ENCODE measurements at places on chromosomes 1 and 21.

DNA sequence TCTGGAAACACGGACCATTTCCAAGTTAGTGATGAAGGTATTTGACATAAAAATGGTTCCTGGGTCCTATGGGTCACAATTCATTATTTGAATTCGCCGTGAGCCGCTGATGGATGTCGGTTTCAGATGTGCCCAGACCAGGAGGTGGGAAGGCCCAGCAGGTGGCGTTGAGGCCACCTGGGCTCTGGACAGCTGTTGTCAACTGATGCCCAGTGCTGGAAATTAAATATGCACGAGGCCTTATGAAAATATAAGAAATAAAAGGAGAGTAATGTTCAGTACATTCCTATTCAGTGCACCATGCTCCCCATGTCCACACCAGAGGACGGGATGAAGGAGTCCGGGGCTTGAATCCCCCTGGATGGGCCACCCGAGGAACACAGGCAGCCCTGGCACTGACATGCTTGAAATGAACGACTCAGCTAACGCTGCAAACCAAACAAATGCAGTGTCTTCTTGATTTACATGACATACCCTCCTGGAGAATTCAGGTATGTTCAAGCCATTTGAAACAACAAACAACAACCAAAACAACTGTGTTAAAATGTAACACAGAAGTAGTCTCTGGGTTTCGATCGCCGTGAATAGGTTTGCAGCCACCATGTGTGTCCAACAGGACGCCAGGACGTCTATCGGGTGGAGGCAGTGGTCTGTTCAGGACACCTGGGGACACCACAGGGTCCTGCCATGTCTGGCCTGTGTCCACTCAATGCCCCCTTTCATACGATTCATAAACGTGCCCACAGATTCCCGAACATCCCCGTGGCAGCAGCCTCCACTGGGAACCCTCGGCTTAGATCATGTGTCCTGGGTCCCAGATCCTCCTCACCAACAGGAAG lies 6.1 kb downstream of the TFF3 start:
- no peak for DNase-seq

- no peak for DNase-seq
Observed at GRCh38 chr1:89489047-89489729, 35.4 kb upstream of the LRRC8B start.

DNA sequence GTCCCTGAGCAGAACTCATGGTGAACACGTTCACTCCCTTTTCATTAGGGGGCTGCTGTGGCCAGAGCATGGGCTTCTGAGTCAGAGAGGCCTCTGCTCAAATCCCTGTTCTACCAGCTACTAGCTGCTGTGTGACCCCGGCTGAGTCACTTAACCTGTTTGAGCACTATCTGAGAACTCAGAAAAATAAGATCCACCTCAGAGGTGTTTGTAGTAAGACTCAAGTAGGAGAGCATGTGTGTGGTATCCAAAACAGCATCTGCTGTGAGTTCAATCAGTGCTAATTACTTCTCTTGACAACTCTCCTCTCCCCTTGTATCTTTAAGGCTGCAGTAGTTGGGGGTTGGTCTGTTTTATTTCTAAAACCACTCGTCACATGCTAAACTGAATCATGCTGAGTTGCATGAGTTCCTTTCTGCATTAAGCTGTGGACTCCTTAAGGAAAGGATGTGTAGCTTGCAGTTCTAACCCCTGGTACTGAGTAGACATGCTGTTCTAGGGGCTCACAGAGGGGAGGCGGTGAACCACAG lies 39.7 kb upstream of the JUN start:
- no peak for DNase-seq

DNA sequence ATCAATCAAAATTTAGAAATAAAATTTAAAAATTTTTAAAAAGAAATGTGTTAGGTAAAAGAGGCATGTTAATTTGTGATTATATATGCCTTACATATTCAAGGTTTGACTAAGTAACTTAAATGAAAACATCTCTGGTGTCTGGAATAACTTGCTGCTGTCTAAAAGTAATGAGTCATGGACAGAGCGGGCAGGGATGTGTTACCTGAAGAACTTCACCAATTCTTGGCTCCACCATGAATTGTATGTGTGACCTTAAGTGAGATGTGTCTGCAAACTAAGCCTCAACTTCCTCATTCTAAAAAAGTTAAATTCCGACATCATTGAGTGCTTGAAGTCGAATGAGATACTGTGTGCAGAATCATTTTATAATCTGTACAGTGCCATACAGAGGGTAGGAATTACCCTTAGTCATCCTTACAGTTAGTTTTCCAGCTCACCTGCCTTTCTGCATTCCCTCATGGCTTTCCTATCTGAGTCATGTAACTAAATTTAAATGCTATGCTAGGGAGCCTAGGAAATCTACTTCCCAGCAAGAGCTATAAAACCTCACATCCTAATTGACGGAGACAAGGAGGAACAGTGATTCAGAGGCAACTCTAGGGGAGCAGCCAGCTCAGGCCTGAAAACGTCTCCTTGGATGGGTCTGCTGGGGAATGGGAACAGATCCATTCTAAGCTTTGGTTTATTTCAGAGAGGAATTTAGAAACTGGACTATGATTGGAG lies 100.7 kb upstream of the TSPAN2 start:
- no peak for DNase-seq

- DNase-seq: no peak
Observed at GRCh38 chr1:53330819-53331218, 2.9 kb upstream of the LRP8 start.

- DNase-seq: no peak
Observed at GRCh38 chr1:32972814-32973428, 8.3 kb upstream of the RNF19B start.

GRCh38 chr1:32350785-32351398 lies 11.4 kb downstream of the FAM229A start:
- peak; percentile 59 for DNase-seq

GRCh38 chr21:39071623-39072214 lies 111.5 kb downstream of the PSMG1 start:
- DNase-seq: no peak

- DNase-seq: no peak
Observed at GRCh38 chr1:235873045-235873444, 6.3 kb upstream of the LYST start.

GRCh38 chr1:921011-921837 lies 2.5 kb upstream of the SAMD11 start:
- DNase-seq: no peak

GRCh38 chr1:60745484-60745883 lies 336.9 kb upstream of the NFIA start:
- no peak for DNase-seq

DNA sequence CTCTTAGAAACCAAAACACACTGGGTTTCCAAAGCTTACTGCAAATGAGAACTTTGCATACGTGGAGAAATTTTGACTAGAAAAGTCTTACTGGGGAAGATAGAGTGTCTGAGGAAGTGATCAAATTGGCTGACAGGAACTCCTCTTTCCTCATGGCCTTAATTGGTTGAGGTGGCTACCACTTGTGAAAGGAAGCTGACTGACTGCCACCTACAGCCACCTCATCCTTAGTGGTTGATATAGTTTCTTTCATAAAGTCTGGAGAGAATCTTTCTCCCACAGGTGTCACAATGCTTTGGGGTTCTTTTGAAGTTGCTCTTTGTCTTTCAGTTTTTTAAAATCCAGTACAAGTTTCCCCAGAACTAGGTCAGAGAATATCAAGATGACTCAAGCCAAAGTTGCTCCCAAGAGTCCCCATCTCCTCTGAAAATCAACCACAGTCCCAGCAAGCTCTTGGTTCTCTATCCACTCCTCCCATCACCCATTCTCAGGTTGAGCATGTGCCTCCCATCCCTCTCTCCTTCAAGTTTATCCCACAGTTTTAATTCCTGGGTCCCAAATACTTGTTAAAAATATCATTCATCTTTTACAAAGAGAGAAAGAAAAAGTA lies 43.3 kb downstream of the GPR88 start:
- DNase-seq: no peak

DNA sequence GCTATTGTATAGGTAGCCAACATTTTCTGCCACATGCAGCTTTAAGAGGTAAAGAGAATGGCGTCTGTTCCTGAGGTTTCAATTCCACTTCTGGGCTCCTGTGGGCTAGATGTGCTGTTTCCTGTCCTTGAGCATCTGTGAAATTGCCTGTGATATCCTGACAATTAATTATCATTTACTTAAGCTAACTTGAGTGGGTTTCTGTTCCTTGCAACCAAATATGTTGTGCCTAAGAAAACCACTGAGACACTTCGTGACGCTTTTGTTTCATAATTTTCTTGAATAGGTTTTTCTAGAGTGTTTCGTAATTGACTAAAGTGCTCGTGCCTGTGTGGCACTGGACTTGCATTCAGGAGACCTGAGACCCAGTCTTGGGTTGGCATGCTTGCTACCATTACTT lies 127.3 kb upstream of the POU3F1 start:
- DNase-seq: no peak

DNA sequence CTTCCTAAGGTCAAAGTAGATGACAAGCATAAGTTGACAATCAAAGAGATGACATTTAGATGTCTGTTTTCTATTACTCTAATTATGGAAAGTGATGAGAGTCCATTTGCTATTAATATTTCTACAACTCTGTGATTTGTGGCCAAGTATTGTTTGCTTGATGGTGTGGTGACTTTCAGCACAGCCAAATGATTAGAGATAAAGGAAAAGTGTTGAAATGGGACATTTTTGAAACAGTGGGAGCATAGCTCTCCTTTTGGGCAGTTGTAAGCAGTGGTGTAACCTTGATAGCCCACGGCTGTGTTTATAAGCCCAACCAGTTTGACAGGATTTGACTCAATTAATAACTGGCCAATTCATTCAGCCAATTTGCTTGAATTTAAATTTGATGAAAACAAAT lies 31.6 kb downstream of the ZC3H11B start:
- no peak for DNase-seq

- no peak for DNase-seq
Observed at GRCh38 chr1:158089925-158090637, 90.6 kb upstream of the CD1D start.

GRCh38 chr1:90730243-90731022 lies 13.3 kb upstream of the BARHL2 start:
- DNase-seq: no peak

GRCh38 chr1:30919025-30919881 lies 10.7 kb upstream of the SDC3 start:
- no peak for DNase-seq

DNA sequence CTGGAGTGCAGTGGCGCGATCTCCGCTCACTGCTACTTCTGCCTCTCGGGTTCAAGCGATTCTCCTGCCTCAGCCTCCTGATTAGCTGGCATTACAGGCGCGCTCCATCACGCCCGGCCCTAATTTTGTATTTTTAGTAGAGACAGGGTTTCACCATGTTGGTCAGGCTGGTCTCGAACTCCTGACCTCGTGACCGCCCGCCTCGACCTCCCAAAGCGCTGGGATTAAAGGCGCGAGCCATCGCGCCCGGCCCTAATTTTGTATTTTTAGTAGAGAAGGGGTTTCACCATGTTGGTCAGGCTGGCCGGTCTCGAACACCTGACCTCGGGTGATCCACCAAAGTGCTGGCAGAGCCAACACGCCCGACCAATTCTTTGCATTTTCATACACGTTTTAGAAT lies 48.0 kb upstream of the LCE5A start:
- DNase-seq: no peak

DNA sequence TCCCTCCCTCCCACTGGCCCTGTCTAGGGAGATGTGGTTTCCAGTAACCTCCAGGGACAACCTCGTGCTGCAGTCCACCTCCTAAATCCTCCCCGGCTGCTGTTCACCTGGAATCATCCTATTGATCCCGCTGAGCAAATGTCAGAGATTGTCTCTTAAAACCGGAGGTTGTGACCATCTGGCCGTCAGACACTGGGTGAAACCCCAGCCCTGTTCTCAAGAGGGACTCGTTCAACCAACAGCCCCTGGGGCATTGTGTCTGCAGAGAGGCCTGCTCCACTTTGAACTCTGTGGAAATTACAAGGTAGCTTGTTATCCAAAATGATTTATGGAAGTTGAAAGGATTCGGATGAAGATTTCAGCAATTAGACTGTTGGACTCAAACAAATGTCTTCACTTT lies 498.0 kb downstream of the MATN1 start:
- DNase-seq: no peak

GRCh38 chr1:228062085-228062791 lies 20.3 kb upstream of the ARF1 start:
- no peak for DNase-seq

- DNase-seq: no peak
Observed at GRCh38 chr1:216075339-216075738, 347.9 kb downstream of the USH2A start.

GRCh38 chr1:64472805-64473204 lies 2.9 kb downstream of the CACHD1 start:
- no peak for DNase-seq

DNA sequence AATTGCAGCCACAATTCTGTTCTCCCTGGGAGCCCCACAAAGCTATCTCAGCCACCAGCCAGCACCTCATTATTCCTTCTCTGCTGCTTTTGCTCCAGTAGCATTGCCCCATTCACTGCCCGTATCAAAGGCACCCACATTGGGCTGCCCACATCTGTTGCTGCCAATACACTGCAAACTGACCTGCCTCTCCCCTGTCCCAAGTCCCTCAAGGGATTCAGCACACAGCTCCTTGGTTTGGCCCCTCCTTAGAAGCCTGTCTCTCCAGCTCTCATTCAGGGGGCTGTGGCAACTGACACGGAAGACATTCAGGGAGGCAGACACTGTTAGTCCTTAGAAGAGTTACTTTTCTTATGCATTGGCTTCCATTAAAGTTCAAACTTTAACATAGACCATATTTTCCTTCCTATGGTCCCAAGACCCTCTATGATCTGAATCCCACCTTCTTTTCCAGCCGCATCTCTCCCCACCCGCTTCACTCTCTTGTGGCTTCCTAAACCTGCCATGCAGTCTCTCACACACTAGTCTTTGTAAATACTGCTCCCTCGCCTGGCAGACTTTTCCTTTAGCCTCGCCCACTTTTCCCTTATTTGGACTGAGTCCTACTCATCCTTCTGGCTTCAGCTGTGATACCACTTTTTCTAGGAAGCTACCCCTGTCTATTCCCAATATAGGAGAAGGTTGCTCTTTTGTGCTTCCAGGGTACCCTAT lies 19.3 kb upstream of the KLHDC8A start:
- DNase-seq: no peak

GRCh38 chr1:221439747-221440501 lies 302.0 kb downstream of the DUSP10 start:
- DNase-seq: no peak

DNA sequence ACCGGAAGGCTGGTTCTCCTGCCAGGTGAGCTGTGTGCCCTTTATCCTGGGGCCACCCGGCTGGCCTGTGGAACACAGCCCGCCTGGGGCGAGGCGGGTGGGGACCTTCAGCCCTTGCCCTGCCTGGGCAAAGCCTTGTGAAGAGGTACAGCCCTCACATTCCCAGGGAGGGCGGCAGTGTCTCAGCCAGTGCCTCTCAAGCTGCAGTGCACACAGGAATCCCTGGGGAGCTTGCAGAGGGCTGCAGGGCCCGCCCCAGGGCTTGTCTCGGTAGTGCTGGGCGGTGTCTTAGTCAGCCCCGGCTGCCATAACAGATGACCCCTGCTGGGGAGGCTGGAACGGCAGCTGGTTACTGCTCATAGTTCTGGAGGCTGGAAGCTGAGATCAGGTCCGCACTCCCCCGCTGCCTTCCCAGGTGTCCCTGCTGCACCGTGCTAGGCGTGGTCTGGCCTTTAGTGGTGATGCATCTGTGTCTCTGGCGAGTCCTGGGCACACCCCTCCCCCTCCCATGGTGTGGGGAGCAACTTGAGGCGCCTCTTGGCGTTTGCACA lies 12.6 kb downstream of the DFFB start:
- no peak for DNase-seq

Data from activated T-helper 1 cell treated with anti-CD3 and anti-CD28 coated beads, Interleukin-2, amount 50 U/mL, for 16 hours (primary cell).